ENCODE measurements at places on chromosomes 1 and 21.

DNA sequence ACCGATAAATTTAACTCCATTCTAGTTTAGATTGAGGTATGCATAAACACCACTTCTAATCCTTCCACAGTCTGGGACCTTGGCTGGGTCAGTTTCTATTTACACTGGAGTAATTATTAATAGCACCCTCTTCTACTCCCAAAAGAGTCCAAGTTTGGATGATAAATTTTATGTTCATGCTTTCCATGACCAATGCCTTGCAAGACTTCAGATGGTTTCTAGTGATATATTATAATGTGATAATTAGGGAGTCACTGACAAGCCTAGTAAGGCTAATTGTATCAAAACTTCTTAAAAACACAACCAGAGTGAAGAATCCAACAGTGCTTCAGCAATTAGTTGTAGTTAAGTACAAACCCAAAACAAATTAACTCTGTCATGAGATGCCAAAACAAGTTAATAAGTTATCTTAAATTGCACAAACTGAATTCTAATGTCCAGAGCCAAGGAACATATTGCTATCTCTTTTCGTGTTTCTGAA is 489.6 kb downstream of the TTLL7 start:
- no peak for DNase-seq

DNA sequence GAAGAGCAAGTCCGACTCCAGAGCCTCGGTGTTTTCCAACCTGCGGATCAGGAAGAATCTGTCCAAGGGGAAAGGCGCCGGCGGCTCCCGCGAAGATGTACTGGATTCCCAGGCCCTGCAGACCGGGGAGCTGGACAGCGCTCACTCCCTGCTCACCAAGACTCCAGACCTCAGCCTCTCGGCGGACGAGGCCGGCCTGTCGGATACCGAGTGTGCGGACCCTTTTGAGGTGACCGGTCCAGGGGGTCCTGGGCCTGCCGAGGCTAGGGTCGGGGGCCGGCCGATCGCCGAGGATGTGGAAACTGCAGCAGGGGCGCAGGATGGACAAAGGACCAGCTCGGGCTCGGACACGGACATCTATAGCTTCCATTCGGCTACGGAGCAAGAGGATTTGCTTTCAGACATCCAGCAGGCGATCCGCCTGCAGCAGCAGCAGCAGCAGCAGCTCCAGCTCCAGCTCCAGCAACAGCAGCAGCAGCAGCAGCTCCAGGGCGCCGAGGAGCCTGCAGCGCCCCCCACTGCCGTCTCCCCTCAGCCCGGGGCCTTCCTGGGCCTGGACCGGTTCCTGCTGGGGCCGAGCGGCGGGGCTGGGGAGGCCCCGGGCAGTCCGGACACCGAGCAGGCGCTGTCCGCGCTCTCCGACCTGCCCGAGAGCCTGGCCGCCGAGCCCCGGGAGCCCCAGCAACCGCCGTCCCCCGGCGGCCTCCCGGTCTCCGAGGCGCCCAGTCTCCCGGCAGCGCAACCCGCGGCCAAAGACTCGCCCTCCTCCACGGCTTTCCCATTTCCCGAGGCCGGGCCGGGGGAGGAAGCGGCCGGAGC is 827 bp downstream of the FMN2 start:
- DNase-seq = no peak

GRCh38 chr1:161481624-161482392 is 23.4 kb upstream of the FCGR2A start:
- DNase-seq = no peak

DNA sequence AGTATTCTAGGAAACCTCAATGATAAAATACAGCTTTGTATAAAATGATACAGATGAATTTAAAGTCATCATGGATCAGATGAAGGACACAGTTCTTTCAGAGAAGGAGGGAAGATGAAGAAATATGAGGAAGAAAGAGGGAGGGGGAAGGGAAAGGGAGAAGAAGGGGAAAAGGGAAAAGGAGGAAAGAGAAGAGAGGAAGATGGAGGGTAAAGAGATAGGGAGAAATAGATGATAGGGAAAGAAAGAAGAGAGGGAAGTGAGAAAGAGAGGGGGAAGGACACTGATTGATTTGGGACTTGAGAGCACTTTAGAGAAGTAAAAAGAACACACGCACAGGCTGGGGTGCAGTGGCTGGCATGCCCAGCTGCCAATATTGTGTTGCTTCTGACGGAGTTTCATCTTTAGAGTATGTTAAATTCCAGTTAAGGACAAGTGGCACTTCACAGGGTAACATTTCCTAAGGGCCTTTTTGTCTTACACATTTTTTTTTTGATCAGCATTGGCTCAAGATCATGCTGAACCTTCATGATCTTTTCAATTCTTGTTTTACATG is 235.9 kb upstream of the DMRTA2 start:
- DNase-seq = no peak

DNA sequence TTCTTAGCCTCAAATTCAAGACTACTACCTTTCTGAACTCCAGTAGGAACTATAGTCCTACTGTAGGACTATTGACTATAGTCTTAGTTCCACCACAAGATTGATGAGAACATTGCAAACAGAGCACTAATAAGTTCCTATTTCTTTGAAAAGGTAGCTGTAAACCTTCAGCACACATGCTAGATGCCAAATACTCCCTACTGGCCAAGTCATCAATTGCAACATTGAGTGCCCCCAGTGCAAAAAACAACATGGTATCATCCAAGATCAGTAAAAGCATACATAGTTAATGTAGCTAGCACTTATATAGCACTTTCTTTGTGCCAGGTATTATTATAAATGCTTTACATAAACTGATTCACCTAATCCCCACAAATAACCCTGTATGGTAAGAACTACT is 99.8 kb downstream of the MRPL39 start:
- DNase-seq = no peak

DNA sequence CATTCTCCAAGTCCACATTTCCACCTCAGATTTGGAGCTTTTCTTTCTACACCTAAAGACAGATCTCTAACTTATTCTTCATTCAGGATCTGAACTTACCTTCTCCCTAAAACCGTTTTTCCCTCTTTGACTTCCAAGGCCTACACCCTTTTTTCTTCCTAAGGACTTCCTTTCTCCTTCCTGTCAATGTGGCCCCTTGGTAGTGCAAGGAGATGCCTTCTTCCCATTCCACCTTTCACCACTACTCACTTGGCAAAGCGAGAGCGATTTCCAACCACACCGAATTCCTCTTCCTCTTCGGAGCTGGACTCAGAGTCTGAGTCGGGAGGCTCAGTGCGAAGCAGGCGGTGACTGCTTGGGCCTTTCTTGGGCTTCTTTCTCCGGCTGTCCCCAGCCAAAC is 1.3 kb downstream of the EFCAB14 start:
- DNase-seq = no peak

DNA sequence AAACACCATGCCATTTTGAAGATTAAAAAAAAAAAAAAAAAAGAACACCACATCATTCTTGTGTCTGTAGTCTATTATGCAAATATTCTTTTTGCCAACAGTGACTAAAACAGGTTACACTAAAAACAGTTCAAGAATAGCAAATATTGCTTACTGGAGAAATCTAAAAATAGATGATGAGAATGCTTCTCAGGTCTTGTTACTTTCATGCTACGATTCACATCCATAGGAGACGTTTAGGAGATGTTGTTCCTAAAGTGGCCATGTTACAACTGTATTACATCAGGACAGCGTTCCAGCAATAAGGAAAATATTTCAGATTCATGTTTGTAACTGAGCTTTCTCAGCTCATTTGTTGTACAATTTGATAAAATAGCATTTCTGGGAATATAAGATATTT is 32.3 kb downstream of the RAB3GAP2 start:
- DNase-seq = no peak

DNA sequence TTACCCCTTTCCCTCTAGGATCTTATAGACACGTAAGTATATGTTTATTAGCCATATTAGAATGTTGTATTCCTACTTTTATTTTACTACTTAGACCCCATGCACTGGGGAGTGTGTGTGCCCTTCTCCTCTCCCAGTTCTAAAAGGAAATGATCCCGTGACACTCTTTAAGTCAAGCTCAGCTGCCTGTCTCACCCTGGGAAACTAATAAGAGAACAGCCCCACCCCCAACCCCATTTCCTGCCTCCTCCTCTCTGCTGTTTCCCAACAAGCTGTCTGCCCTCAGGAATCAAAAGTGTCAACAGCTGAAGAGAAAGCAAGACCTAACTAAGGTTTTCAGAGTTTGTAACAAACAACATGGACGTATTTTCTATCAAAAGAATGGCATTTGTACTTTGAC is 92.6 kb upstream of the VAV3 start:
- DNase-seq = no peak

DNA sequence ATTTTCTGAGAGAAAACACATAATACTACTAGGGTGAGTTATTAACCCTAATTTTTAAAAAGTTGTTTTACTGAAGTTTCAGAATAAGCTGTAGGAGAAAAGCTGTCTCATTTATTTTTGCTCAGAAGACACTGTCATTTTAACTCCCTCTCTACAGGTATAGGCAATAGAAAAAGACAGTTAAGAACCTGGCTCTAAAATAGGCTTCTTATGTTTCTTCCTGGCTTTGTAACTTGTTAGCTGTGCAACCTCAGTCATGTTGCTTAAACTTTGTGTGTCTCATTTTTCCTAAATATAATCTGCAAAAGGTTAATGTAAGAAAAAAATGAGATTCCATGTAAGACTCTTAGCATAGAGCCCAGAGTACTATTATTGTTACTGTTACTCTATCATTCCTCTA is 64.4 kb downstream of the TTLL7 start:
- no peak for DNase-seq

Data from NCI-H1417 treated with DMSO at 0.1 percent for 48 hours (cell line).